SW 1271 (cell line): ENCODE measurements at places on chromosomes 5 and 9.

DNA sequence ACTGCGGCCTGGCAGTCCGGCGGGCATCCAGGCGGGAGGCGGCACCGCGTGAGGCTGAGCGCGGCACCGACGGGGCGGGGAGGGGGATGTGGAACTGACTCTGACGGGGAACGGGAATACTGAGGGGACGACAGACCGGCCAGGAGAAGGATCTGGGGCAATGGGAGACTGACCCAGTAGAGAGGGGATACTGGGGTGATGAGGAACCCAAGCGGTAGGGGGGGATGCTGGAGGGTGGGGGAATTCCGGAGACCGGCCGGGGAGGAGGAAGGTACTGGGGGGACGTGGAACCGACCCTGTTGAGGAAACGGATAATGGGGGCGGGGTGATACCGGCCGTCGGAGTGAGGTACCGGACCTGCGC, 423 bp downstream of the IPPK start:
- no peak for DNase-seq

GRCh38 chr5:103424453-103425205, 138.0 kb downstream of the NUDT12 start:
- DNase-seq, result no peak

DNA sequence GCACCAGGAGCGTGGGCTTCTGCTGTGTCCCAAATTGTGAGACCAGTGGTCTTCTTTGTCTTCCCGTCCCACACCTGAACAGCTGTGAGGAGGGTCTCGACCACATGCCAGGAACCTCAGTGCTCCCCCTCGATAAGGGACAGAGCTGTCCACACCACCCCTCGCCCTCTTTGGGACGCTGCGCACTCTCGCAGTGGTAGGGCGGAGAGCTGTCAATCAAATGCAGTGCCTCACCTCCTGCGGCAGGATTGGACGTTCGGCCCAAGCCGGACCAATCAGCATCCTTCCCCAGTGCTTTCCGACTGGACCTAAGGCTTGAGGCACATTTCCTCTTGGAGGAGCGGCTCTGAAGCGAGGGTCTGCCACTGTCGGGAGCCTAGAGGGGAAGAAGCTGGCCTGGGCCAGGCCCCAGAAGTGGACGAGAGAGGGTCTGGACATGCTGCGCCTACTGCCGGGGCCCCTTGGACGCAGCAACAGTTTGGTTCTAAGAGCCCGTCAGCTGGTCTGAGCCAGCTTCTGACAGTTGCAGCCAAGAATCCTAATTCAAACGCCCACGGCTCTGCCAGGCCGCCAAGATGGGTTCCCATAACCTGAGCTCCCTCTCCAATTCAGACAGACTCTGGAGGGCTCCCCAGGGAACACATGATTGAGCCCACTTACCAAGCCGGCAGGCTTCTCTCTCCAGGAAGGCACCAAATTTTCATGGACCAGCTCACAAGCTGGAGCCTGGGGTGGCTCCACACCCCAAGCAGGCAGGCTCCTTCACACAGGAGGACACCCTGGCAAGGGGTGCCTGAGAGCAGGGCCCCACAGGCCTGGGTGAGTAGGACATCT, 28.1 kb upstream of the ADAMTS2 start:
- no peak for DNase-seq

DNA sequence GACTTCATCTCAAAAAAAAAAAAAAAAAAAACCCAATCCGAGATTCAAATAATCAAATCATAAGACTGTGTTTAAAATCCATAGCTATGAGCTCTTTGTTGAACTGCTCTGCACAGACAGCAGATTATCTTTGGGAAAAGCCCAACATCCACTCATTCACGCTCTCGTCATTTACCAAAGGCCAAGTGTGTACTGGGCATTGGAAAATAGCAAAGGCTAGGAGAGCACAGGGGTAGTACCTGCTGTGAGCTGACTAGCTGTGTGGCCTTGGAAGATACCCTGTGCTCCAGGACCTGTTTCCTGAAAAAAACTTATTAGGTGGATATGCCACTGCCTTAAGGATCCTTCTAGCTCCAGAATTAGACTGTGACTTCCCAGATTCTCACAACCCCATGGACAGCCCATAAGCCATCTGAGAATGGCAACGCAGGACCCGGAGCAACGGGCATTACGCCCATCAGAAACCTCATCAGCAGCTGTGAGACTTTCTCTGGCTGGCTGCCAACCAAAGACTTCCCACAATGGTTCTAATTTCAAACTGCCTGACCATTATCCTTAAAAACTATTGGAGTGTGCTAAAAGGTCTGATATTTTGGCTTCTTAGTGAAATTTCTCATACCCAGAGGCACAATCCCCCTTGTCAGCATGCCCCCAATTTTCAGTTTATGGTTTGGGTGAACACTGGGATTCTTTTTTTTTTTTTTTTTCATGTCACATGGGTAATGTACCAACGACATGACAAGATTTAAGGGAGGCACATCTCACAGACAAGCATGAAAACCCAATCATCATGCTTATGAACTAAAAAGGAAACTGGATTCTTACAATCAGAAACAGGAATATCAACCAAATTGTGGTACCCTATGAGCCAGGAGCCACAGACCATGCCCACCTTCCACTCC, 16.8 kb downstream of the SERINC5 start:
- no peak for DNase-seq

DNA sequence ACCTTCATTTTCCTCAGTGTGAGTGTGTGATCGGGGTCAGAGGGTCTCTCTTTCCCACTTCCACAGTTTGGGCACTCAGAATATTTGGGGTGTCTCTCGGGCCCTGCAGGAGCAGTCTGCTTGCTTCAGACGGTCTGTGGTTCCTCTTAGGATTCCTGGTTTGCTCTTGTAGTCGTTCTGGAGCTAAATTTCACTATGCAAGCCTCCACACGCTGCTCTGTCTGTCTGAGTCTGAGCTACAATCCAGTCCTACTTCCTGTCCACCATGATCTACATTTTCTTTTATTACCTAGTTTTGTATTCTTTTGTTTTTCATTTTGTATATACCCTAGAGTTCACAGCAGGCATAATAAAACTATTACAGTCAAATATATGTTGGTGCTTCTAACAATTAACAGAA, 1967.3 kb upstream of the NUDT12 start:
- no peak for DNase-seq

DNA sequence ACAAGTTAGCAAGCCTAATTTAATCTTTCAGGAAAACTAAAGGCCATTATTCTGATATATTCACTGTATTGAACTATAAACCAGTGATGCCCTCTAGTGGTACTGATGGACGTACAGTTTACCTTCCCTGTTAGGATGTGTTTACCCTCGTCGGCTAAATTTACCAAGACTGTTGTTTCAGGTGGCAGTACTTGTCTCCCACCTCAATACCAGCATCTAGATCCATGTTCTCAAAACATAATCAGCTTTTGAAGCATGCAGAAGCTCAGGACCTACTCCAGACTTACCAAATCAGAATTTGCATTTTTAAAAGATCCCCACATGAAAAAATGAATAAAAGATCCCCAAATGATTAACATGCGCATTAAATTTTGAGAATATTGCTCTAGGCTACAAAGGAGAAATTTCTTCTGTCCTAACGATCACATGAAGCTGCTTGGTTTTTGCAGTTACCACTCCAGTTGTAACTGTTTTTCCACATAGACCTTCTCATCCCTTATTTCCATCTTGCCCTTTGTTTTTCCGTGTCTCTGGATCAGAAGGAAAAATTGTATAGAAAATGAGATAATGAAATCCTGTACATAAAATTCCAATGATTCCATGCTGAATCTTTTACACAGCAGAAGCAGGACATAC, 3.2 kb upstream of the BAAT start:
- DNase-seq, result peak; percentile 4

GRCh38 chr5:113083481-113083880, 106.9 kb downstream of the DCP2 start:
- DNase-seq, result no peak

DNA sequence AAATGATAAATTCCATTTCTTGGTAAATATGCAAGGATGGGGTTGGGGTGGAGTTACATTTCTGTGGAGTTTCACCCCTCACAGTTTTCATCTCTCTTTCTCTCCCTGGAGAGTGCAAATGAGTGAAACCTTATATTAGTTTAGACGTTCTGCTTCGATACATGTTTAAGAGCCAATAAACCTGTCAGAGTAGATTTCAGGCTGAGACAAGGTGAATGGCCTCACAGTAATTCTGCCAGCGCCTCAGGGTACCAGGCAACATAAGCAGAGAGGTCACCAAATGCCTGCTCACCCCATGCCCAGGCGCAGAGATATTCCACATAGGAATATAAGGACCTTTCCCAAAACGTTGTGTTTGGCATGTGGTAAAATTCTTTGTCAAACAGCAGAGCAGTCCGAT, 154.9 kb upstream of the VLDLR start:
- no peak for DNase-seq

GRCh38 chr5:132055808-132056609, 4.4 kb upstream of the IL3 start:
- DNase-seq, result no peak

DNA sequence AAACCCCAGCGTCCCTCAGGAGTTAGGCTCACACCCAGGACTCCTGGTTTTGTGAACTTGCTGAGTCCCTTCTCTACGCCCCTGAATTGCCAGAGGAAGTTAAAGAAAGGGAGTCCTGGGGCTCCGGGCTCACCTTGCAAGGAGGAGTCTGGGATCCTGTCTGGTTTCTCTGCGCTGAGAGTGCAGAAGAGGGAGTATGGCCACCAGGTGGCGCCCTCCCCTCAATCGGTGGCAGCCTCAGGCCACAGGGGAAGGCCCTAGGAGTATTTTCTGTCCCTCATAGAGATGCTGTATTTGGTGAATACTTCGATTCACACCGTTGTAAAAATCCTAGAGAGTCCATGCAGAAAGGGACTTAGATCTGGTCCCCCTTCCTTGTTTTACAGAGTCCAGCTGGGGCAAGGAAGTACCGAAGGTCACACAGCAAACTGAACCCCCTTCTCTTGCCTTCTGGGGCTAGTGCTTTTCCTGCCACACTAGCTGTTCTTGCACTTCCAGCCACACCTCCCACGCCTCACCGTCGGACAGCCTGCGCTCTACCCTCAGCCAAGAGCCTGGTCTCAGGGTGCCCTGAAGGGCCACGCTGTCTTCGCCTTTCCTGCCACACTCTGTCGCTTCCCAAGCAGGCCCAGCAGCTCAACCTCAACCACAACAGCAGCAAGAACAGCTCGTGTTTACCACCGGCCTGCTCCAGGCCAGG, 10.2 kb downstream of the HAND1 start:
- peak; percentile 53 for DNase-seq

GRCh38 chr5:79834754-79835714, 145.4 kb downstream of the CMYA5 start:
- no peak for DNase-seq

- no peak for DNase-seq
Measured at GRCh38 chr9:72823971-72824370, 128.9 kb downstream of the ALDH1A1 start.

DNA sequence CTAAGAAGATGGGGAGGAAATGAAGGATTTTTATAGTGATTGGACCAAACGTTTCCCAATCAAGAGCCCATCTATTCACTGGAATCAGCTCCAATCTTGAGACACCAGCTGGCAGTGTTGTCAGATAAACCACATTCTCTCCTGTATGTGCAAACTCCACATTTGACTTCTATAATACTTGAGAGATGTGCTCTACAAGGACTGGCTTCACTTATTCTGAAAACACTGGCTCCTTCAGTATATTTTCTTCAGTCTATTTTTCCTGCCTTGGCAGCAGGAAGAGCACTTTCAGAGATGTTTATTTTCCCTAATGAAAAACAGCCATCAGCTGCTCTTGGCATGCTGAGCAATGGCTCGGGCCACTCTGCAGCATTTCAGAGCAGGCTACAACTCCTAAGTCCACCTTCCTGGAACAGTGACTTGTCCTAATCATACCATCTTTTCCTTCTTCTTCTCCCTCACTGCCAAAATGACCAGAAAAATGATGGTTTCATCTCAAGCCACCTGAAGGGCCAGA, 96.9 kb upstream of the FSTL4 start:
- DNase-seq, result no peak

DNA sequence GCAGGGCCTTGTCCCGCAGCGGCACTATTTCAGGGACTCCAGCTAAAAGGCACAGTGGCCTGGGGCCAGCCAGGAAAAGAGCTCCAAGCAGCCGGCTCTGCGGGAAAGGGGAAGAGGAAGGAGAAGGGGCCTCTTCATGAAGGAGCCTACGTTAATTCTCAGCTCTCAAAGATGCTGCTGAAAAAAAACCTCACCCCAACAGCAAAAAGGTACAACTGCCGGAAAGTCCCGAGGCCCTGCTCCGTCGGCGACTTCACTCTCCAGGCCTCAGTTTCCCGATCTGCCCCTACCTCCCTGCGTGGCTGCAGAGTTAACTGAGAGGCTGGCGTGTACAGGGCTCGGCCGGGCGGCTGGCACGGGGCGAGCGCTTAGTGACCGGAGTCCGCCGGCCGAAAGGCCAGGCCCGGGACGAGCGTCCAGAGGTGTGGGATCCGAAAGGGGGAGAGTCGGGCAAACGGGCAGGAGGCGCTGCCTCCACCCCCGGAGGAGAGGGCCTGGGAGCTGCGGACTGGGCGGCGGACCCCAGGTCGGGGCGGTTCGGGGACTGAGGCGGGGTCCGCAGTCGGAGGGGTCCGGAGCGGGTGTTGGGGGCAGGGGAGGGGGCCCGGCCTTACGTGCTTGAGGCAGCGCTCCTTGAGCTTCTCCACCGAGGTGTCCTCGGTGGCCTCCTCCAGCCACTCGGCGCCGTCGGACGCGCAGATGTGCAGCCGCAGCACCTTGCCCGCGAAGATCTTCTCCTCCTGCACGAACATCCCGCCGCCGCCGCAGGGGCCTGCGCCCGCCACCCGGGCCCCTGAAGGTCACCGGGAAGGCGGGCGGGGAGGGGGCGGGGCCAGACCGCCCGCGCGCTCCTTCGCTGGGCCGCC, 529 bp downstream of the UBAC1 start:
- no peak for DNase-seq

GRCh38 chr9:126157423-126157822, 169.2 kb upstream of the MVB12B start:
- DNase-seq, result no peak

GRCh38 chr5:172727551-172727950, 43.4 kb downstream of the DUSP1 start:
- DNase-seq, result no peak

DNA sequence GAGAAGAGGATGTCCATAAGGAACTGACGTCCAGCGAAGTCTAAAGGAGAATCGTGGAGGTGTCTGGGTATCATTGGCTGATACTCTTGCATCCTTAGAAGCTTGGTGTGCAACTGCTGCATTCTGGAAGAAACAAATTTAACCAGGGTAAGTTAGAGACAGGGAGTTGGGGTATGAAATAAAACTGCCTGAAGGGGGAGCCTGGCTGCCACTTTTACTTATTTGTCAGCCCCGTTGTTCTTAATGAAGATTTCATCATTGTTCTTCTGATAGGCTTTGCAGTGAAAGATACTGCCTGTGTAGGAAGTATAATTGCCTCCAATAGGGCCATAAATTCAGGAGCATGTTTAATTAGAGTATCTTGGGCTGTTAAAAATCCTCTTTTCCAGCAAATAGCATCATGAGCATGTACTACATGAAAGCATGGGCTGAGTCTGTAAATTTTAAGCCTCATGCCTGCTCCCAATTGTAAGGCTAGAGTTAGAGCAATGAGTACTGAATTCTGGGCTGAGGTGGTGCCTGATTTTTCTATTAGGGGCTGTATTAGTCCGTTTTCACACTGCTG, 1264.5 kb upstream of the ACO1 start:
- DNase-seq, result no peak

- no peak for DNase-seq
Measured at GRCh38 chr5:40276426-40277102, 403.2 kb upstream of the PTGER4 start.
